Activated CD4-positive, alpha-beta memory T cell treated with anti-CD3 and anti-CD28 coated beads for 36 hours (primary cell): ENCODE measurements at places on chromosomes 4 and X. TPM values are rescaled to one million over a fixed set of nuclear protein-coding genes. Genes with fewer than 3 reads are reported as not detected.

GRCh38 chrX:12975991-12976558 is 1.2 kb downstream of the TMSB4X start:
- H3K27me3 ChIP-seq = peaks cover 3% of the 10 kb centered on the region
- H3K4me1 ChIP-seq = peaks cover 21% of the 10 kb centered on the region
- H3K36me3 ChIP-seq = peaks cover 56% of the 10 kb centered on the region

DNA sequence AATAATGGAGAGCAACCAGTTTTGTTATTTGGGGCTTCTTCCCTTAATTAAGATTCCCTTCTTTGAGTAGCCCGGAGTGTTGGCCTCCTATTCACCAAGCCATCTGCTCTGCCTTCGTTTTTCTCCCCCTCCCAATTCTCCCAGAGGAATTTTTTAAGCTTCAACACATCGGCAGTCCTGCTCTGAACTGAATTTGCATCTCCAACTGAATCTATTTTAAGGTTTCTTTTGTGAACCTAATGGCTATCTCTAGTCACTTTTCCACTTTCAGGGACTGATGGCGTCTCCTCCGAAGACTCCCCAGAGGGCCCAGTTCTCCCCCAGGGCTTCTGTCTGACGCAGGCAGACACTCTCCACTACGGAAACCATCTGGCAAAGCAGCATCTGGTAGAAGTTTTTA is 280.2 kb downstream of the ADGRA3 start:
- no peaks in the 10 kb centered on the region for H3K4me1 ChIP-seq
- H3K36me3 ChIP-seq = no peaks in the 10 kb centered on the region
- no peaks in the 10 kb centered on the region for H3K27me3 ChIP-seq
- no peak for DNase-seq
- no peak overlapping the region for H3K27ac ChIP-seq

DNA sequence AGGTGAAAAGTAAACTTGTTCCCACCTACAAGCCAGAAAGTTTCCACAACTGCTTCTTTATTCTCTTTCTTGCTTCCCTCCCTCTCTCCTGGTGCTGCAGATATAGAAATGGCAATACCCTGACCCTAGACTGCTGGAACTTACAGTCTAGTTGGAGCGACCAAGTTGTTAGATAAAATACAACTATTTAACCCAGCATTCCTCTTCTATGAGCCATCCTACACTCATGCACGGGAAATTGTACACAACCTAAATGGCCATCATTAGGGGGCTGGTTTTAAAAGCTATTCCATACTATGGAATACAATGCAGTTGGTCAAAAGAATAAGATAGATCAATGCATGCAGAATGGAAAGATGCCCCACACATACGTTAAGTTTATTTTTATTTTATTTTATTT is 41.1 kb downstream of the PJA1 start:
- peaks cover 2% of the 10 kb centered on the region for H3K4me1 ChIP-seq
- no peaks in the 10 kb centered on the region for H3K36me3 ChIP-seq
- DNase-seq = no peak
- H3K27ac ChIP-seq = no peak overlapping the region
- H3K27me3 ChIP-seq = peaks cover 4% of the 10 kb centered on the region

The LUZP4 gene
- total RNA-seq = not detected
